A549 treated with Hydrocortisone at 1 μM for 4 hours (cell line): ENCODE measurements at places on chromosomes 7 and 10. TPM values are rescaled to one million over a fixed set of nuclear protein-coding genes. Genes with fewer than 3 reads are reported as not detected.

The ZRANB1 gene
- 6.8 to 10.6 TPM (median 8.9 TPM) in 5 replicates for total RNA-seq

The ADCYAP1R1 gene
- 0.06 to 0.10 TPM in 2 of 5 replicates, not detected in the others for total RNA-seq

The GPNMB gene
- total RNA-seq: 2.7 to 3.6 TPM (median 3.1 TPM) in 5 replicates

The ORAI2 gene
- 28.7 to 33.4 TPM (median 31.9 TPM) in 5 replicates for total RNA-seq

The SPDYE2B gene
- total RNA-seq: not detected in 5 replicates

The GJD4 gene
- total RNA-seq: not detected in 5 replicates

The CHST15 gene
- 7.0 to 8.9 TPM (median 8.0 TPM) in 5 replicates for total RNA-seq

The TSPAN12 gene
- total RNA-seq: 0.28 to 1.2 TPM (median 0.58 TPM) in 5 replicates

The TMEM213 gene
- total RNA-seq: not detected in 5 replicates

The MACC1 gene
- total RNA-seq: not detected in 5 replicates

The TBXAS1 gene
- 13.2 to 15.9 TPM (median 14.8 TPM) in 5 replicates for total RNA-seq

The ADIRF gene
- total RNA-seq: 0.15 to 0.22 TPM in 2 of 5 replicates, not detected in the others

The ACHE gene
- 2.4 to 3.2 TPM (median 3.0 TPM) in 5 replicates for total RNA-seq

The FAM241B gene
- total RNA-seq: 15.6 to 19.4 TPM (median 16.9 TPM) in 5 replicates

The TBATA gene
- total RNA-seq: not detected in 5 replicates

The ARF5 gene
- total RNA-seq: 149 to 181 TPM (median 164 TPM) in 5 replicates

The SPAM1 gene
- total RNA-seq: not detected in 5 replicates

The AGAP5 gene
- total RNA-seq: 2.0 to 3.8 TPM (median 2.4 TPM) in 5 replicates

The CRPPA gene
- 0.43 to 0.78 TPM (median 0.74 TPM) in 5 replicates for total RNA-seq

The ETV1 gene
- 1.6 to 2.5 TPM (median 2.1 TPM) in 5 replicates for total RNA-seq

The GHRHR gene
- 0.41 TPM in 1 of 5 replicates, not detected in the others for total RNA-seq

The MMRN2 gene
- 1.0 to 1.2 TPM (median 1.1 TPM) in 5 replicates for total RNA-seq

The SEMA3E gene
- total RNA-seq: 1.4 to 2.7 TPM (median 2.3 TPM) in 5 replicates

The GRID1 gene
- 0.21 to 0.39 TPM (median 0.25 TPM) in 5 replicates for total RNA-seq

The RADIL gene
- total RNA-seq: 1.1 to 2.7 TPM (median 2.0 TPM) in 5 replicates

The ZNF518A gene
- total RNA-seq: 6.2 to 8.7 TPM (median 7.1 TPM) in 5 replicates

The BMPER gene
- total RNA-seq: 4.2 to 8.5 TPM (median 4.4 TPM) in 5 replicates

The ZNF365 gene
- total RNA-seq: 0.83 to 1.2 TPM (median 1.0 TPM) in 5 replicates

The TMEM176A gene
- not detected in 5 replicates for total RNA-seq

The FAM131B gene
- 0.23 to 0.50 TPM (median 0.39 TPM) in 5 replicates for total RNA-seq

The OR2A1 gene
- not detected in 5 replicates for total RNA-seq

The OR2A5 gene
- not detected in 5 replicates for total RNA-seq

The GIMAP2 gene
- total RNA-seq: 0.08 to 0.15 TPM (median 0.09 TPM) in 3 of 5 replicates, not detected in the others

The NPSR1 gene
- not detected in 5 replicates for total RNA-seq

The ELMO1 gene
- total RNA-seq: 2.8 to 4.0 TPM (median 3.0 TPM) in 5 replicates
